ENCODE measurements at places on chromosomes 5 and 9.

DNA sequence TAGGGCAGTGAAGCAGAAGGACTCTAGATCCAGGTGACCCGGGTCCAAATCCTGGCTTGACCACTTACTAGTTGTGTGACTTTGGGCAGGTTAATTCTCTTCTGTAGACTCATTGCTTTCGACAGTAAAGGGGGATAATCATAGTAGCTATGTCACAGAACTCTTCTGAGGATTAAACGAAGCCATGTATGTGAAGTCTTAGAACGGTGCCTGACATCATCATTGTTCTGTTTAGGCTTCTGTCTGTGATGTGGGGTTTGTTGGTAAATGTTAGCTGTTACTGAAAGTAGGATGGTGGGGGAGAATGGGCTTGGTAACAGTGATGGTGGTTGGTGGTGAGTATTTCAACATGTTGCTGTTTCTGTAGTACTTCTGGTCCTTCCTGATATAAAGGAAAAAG is 73.7 kb downstream of the MAP1B start:
- no peak overlapping the region for H3K27ac ChIP-seq
- H3K4me1 ChIP-seq = no peaks in the 10 kb centered on the region
- no peak for DNase-seq
- H3K4me3 ChIP-seq = no peak overlapping the region
- H3K36me3 ChIP-seq = no peaks in the 10 kb centered on the region
- H3K27me3 ChIP-seq = no peaks in the 10 kb centered on the region

GRCh38 chr5:137621861-137622823 is 113.7 kb downstream of the KLHL3 start:
- no peak overlapping the region for H3K27ac ChIP-seq
- no peak for DNase-seq
- peaks cover 12% of the 10 kb centered on the region for H3K36me3 ChIP-seq
- no peaks in the 10 kb centered on the region for H3K27me3 ChIP-seq
- H3K4me3 ChIP-seq = no peak overlapping the region

- no peaks in the 10 kb centered on the region for H3K27me3 ChIP-seq
- no peaks in the 10 kb centered on the region for H3K4me1 ChIP-seq
- no peak overlapping the region for H3K4me3 ChIP-seq
- no peak for DNase-seq
- no peaks in the 10 kb centered on the region for H3K36me3 ChIP-seq
- H3K27ac ChIP-seq = no peak overlapping the region
These were observed 171.2 kb downstream of the CCDC171 start for GRCh38 chr9:15724016-15724415.

- no peaks in the 10 kb centered on the region for H3K4me1 ChIP-seq
- no peak overlapping the region for H3K27ac ChIP-seq
- H3K27me3 ChIP-seq = no peaks in the 10 kb centered on the region
- DNase-seq = no peak
- no peaks in the 10 kb centered on the region for H3K36me3 ChIP-seq
These were observed 18.9 kb upstream of the VLDLR start for GRCh38 chr9:2602704-2603116.

GRCh38 chr5:63958654-63959053 is 3.6 kb downstream of the HTR1A start:
- H3K36me3 ChIP-seq = no peaks in the 10 kb centered on the region
- no peak overlapping the region for H3K4me3 ChIP-seq
- no peaks in the 10 kb centered on the region for H3K27me3 ChIP-seq
- no peak for DNase-seq

DNA sequence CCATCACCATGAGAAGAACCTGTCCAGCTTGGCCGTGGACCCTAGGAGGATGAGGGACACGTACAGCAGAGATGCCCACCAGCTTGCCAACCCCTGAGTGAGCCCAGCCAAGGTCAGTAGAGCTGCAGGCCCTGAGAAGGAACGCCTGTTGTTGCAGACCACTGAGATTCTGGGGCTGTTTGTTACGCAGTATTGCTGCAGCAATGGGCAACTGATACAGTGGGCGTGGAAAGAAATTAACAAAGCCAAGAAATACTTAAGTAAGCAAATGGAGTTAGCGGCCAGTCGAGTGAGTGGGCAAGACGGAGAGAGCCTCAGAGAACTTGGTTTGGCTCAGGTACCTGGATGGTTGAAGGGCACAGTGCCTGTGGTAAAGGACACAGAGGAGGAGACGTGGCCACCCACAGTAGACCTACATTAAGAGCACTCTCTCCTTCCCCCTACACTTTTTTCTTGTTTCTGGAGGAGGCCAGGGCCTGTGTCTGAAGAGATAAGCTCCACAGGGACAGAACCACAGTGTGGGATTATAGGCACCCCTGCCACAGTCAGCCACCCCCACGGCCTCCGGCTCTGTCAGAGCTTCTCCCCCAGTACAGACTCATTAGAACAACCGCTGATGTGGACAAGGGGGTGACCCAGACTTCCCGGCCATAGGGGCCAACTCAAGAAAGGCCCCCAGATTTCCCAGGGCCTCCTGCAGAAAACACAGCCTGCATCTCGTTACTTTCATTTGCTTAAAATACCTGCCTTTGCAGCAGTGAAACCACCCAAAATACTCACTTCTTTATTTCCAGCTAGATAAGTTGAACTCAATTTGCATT is 40.1 kb upstream of the GRHPR start:
- DNase-seq = no peak
- no peaks in the 10 kb centered on the region for H3K36me3 ChIP-seq
- H3K4me1 ChIP-seq = no peaks in the 10 kb centered on the region

DNA sequence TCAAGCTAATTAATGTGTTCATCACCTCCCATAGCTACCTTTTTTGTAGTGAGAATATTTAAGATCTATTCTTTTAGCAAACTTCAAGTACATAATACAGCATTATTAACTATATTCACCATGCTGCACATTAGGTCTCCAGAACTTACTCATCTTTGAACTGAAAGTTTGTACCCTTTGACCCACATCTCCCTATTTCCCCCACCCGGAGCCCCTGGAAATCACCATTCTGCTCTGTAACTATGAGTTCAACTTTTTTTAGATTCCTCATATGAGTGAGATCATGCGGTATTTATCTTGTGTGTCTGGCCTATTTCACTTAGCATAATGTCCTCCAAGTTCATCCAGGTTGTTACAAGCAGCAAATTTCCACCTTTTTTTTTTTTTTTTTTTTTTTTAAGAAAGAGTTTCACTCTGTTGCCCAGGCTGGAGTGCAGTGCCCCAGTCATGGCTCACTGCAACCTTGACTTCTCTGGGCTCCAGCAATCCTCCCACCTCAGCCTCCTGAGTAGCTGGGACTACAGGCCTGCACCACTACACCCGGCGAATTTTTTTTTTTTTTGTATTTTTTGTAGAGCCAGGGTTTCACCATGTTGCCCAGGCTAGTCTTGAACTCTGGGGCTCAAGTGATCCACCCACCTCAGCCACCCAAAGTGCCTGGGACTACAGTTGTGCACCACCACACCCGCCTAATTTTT is 100.4 kb upstream of the SAP30L start:
- no peak overlapping the region for H3K27ac ChIP-seq
- H3K27me3 ChIP-seq = no peaks in the 10 kb centered on the region
- H3K4me1 ChIP-seq = no peaks in the 10 kb centered on the region
- no peak overlapping the region for H3K4me3 ChIP-seq
- no peak for DNase-seq

GRCh38 chr9:37739222-37739621 is 14.4 kb upstream of the TRMT10B start:
- no peak overlapping the region for H3K27ac ChIP-seq
- no peaks in the 10 kb centered on the region for H3K36me3 ChIP-seq
- DNase-seq = no peak
- no peak overlapping the region for H3K4me3 ChIP-seq

- DNase-seq = no peak
- no peak overlapping the region for H3K4me3 ChIP-seq
- no peaks in the 10 kb centered on the region for H3K4me1 ChIP-seq
- H3K36me3 ChIP-seq = no peaks in the 10 kb centered on the region
These were observed 8.1 kb downstream of the FSD1L start for GRCh38 chr9:105455836-105456475.

GRCh38 chr9:81581986-81582385 is 107.4 kb downstream of the TLE1 start:
- no peaks in the 10 kb centered on the region for H3K4me1 ChIP-seq
- no peak for DNase-seq
- H3K27ac ChIP-seq = no peak overlapping the region
- no peaks in the 10 kb centered on the region for H3K36me3 ChIP-seq
- no peak overlapping the region for H3K4me3 ChIP-seq

GRCh38 chr5:72351376-72351775 is 31.2 kb downstream of the PTCD2 start:
- H3K27ac ChIP-seq = no peak overlapping the region
- H3K4me3 ChIP-seq = no peak overlapping the region
- H3K36me3 ChIP-seq = no peaks in the 10 kb centered on the region
- no peaks in the 10 kb centered on the region for H3K4me1 ChIP-seq
- DNase-seq = no peak

- peak overlapping the region; percentile 76 for H3K4me3 ChIP-seq
- DNase-seq = no peak
- H3K27ac ChIP-seq = peak overlapping the region; percentile 84
- H3K4me1 ChIP-seq = peaks cover 86% of the 10 kb centered on the region
These were observed 830 bp downstream of the TRAF1 start for GRCh38 chr9:120925535-120926396.

GRCh38 chr5:31825518-31826068 is 186.7 kb downstream of the PDZD2 start:
- no peaks in the 10 kb centered on the region for H3K27me3 ChIP-seq
- no peaks in the 10 kb centered on the region for H3K36me3 ChIP-seq
- H3K4me1 ChIP-seq = no peaks in the 10 kb centered on the region
- no peak overlapping the region for H3K4me3 ChIP-seq
- no peak overlapping the region for H3K27ac ChIP-seq

GRCh38 chr9:113593682-113594281 is 130.3 kb downstream of the RGS3 start:
- no peak overlapping the region for H3K4me3 ChIP-seq
- H3K27me3 ChIP-seq = no peaks in the 10 kb centered on the region
- H3K27ac ChIP-seq = no peak overlapping the region
- H3K4me1 ChIP-seq = peaks cover 4% of the 10 kb centered on the region

GRCh38 chr5:137381555-137381954 is 117.6 kb downstream of the SPOCK1 start:
- H3K27me3 ChIP-seq = no peaks in the 10 kb centered on the region
- no peak overlapping the region for H3K27ac ChIP-seq
- H3K36me3 ChIP-seq = no peaks in the 10 kb centered on the region
- H3K4me1 ChIP-seq = no peaks in the 10 kb centered on the region
- H3K4me3 ChIP-seq = no peak overlapping the region

- DNase-seq = no peak
- no peak overlapping the region for H3K4me3 ChIP-seq
- H3K27me3 ChIP-seq = no peaks in the 10 kb centered on the region
These were observed 561.3 kb downstream of the PSAT1 start for GRCh38 chr9:78858266-78858665.

GRCh38 chr5:136769900-136770684 is 404.7 kb upstream of the TRPC7 start:
- peak; percentile 4 for DNase-seq
- no peaks in the 10 kb centered on the region for H3K27me3 ChIP-seq
- H3K27ac ChIP-seq = no peak overlapping the region
- no peaks in the 10 kb centered on the region for H3K36me3 ChIP-seq

DNA sequence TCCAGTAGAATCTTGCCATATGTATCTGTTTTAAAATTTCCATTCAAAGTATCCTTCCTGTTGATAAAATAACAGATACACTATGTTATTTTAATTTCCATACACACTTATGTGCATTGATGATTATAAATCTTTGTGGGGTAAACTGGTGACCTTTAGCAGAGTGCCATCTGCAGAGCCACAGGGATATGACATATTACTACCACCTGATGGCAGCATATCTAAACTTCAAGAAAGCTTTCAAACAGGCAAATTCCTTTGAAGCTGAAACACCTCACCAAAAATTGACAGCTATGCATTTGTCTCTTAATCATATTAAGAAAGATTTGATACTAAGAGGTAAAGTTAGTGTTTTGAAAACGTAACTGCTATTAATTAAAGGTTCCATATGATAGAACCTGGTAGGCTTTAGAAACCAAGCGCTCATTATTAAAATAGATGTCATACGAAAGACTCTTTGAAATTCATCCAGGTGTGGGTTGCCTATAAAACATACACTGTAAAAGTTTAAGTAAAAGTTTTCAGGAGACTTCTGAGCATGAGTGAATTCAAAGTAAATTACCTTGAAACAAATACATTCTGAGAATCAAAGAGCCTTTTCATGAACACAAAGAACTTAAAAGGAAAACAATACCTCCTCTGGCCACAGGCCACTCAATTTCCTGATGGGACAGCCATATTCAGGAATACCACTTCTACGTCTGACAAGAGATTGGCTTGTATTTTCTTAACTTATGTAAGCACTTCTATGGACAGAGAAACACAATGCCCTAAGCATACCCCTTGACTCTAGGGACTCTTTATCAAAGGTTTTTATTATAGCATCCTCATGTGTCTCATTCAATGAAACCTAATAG is 93.3 kb downstream of the KIAA0825 start:
- no peaks in the 10 kb centered on the region for H3K36me3 ChIP-seq
- DNase-seq = no peak
- H3K27ac ChIP-seq = no peak overlapping the region
- H3K27me3 ChIP-seq = no peaks in the 10 kb centered on the region
- H3K4me1 ChIP-seq = no peaks in the 10 kb centered on the region

DNA sequence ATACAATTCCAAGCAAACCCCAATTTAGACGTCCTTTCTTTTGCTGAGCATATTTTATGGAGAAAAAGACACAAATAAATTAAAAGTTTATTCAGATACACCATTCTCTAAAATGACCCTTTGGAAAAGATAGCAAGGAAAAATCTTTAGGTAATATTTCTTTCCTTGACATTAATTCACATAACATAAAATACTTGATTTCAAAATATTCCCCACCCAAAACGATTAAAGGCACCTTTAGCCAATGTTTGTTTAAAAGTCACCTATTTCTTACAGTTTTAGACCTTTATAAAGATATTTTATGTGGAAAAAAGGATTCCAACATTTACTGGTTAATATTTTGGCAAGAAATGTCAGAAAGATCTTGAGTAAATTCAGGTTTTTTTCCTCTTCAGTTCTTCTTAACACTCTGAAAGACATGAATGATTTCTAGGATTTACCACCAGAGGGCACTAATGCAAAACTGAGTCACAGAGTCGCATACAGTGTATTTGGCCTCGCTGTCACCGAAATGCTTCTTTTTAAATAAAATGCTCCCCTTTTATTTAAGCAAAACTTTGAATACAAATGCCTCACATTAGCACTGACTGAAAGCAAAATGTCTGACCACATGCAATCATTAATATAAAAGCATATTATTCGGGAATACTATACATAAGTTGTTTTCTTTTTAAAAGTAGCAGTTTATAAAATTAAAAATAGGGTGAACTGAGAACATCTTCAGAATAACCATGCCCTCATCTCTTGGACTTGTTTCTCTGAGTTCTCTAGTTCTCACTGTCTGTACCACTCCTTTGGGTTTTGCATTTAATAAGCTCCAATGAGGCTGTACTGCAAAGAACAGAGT is 122.5 kb downstream of the SLC1A3 start:
- H3K27ac ChIP-seq = no peak overlapping the region
- DNase-seq = peak; percentile 50
- no peaks in the 10 kb centered on the region for H3K36me3 ChIP-seq
- no peak overlapping the region for H3K4me3 ChIP-seq
